Activated CD4-positive, alpha-beta T cell treated with anti-CD3 and anti-CD28 coated beads for 1 hour (primary cell): ENCODE measurements at places on chromosomes 13 and 19.

GRCh38 chr19:22606212-22606553, 27.9 kb upstream of the ZNF492 start:
- DNase-seq, result no peak

DNA sequence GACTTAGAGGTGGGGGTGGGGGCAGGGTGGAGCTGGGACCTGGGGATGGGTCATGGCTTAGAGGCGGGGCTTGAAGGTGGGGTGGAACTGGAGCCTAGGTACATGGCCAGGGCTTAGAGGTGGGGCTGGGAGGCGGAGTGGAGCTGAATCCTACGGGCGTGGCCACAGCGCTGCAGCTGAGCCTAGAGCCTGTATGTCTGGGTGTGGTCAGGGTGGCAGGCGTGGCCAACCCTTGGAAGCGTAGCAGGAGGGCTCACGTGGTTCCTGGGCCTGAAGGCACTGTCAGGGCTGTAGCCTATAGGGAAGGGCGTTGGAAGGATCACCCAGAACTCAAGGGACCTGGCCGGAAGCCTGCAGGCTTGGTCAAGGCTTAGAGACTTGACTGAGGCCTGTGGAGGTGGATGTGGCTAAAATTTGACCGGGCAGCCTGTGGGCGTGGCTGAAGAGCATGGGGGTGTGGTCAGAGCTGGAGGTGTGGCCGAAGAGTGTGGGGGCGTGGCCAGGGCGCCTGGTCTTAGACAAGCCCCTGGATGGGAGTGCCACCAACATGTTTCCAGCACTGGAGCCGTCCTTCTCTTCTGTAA, 24.3 kb downstream of the COLGALT1 start:
- no peak for DNase-seq

GRCh38 chr13:49532593-49532992, 36.8 kb downstream of the PHF11 start:
- DNase-seq, result no peak

DNA sequence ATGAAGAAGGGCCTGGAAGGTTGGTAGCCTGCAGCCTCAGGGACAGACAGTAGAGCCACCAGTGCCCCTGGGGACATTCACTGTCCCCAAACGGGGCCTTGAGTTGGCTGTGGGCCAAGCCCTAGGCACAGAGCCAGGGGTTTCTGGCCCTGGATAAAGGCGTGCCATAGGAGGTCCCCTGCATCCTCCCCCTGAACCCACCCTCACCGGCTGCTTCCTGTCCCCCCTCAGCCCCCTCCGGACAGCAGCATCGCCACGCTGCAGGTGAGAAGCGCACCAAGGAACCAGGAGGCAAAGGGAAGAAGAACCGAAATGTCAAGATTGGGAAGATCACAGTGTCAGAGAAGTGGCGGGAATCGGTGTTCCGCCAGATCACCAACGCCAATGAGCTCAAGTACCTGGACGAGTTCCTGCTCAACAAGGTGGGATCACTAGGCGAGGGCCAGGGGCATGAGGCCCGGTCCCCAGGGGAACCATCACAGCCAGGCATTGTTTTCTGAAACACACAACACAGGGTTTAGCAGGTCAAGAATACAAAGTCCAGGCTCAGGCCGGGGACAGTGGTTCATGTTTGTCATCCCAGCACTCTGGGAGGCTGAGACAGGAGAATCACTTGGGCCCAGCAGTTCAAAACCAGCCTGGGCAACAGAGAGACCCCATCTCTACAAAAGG, 14.6 kb upstream of the USE1 start:
- DNase-seq, result no peak

- DNase-seq, result no peak
These were observed 8.3 kb downstream of the RPS19 start for GRCh38 chr19:41868120-41868988.
